ENCODE measurements at places on chromosomes 13 and 19. TPM values are rescaled to one million over a fixed set of nuclear protein-coding genes. Genes with fewer than 3 reads are reported as not detected.

Gene MBD3L3
- total RNA-seq = not detected

Gene ZNF439
- 0.36 TPM for total RNA-seq

Gene ZNF93
- 1.4 TPM for total RNA-seq

Gene SULT2A1
- not detected for total RNA-seq

Gene GPR18
- total RNA-seq = 0.27 TPM

Gene CEACAM20
- not detected for total RNA-seq

Gene HCST
- 1.7 TPM for total RNA-seq

Gene ANGPTL8
- total RNA-seq = 0.48 TPM

Gene LATS2
- 26.3 TPM for total RNA-seq

Gene HCN2
- 0.13 TPM for total RNA-seq

Gene ZNF497
- total RNA-seq = 0.08 TPM

Gene SLITRK5
- total RNA-seq = 0.11 TPM

Gene ARHGEF18
- 7.2 TPM for total RNA-seq

Gene PTGIR
- 0.82 TPM for total RNA-seq

Gene ZNF441
- total RNA-seq = 2.0 TPM

Gene ZNF491
- total RNA-seq = 0.66 TPM

Gene LRFN3
- 11.2 TPM for total RNA-seq

Gene HSD11B1L
- total RNA-seq = 4.7 TPM

Gene NDUFS7
- total RNA-seq = 338 TPM

Gene HIPK4
- total RNA-seq = not detected

Gene FCHO1
- total RNA-seq = 0.66 TPM

Gene ZNF568
- total RNA-seq = 6.2 TPM

Gene LILRA1
- total RNA-seq = 0.32 TPM

Gene FBXO27
- 1.1 TPM for total RNA-seq

Gene SARS2
- total RNA-seq = 17.1 TPM

Gene KLK8
- not detected for total RNA-seq

Gene ZNF675
- 0.86 TPM for total RNA-seq

Gene KLK14
- total RNA-seq = not detected

Gene MCF2L
- 40.5 TPM for total RNA-seq

Gene MBD3L2
- not detected for total RNA-seq

Gene SPRED3
- 1.2 TPM for total RNA-seq

Gene SYCN
- not detected for total RNA-seq

Gene IGFL1
- total RNA-seq = not detected

Gene SUGT1
- total RNA-seq = 49.4 TPM

Gene DOCK9
- 14.8 TPM for total RNA-seq

Gene ADPRHL1
- 538 TPM for total RNA-seq

Gene ONECUT3
- total RNA-seq = not detected

Gene CNFN
- total RNA-seq = not detected

Gene PGLYRP2
- total RNA-seq = not detected

Gene TMEM221
- not detected for total RNA-seq

Gene C19orf38
- 0.30 TPM for total RNA-seq

Gene PTH2
- total RNA-seq = not detected

Gene PTOV1
- 189 TPM for total RNA-seq

Gene POU2F2
- total RNA-seq = 0.74 TPM

Gene BORA
- 0.34 TPM for total RNA-seq

Gene IGSF23
- total RNA-seq = not detected

Gene C5AR1
- 2.4 TPM for total RNA-seq

Gene RPS15
- 908 TPM for total RNA-seq

Gene CLEC17A
- total RNA-seq = not detected
